ENCODE measurements at places on chromosomes 7 and 10.

- DNase-seq = no peak
Measured at GRCh38 chr7:50591480-50592438, 26.6 kb upstream of the DDC start.

DNA sequence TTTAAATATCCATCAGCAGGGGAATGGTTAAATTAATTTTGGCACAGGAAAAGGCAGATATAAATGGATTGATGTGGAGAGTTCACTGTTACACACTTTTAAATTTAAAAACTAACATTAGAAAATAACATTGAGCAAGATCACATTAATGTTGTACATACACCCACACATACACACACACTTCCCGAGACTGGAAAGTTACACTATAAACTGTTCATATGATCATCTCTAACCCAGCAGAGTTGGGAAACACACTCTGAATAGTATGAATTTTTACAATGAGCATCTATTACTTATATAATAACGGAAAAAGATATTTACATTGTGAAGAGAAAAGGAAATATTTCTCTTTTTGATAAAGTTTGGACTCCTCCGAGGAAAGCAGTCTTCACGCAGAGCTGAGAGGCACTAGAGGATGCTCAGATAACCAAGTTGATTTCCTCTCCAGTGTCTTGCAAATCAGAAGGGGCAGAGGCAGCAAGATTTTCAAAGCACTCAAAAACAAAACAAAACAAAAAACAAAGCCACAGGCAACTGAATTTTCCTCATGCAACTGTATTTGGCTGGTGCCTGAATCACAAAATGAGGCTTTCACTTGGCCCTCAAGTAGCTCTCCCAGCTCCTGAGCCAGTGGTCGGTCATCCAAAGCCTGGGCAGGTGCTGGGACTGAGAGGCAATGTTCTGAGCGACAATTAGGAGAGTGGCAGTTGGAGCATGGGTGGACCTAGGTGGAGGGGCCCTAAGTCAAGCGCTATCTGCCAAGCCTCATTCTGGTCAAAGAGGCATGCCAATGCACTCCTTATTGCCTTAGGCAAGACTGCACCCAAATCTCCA is 10.5 kb upstream of the GATAD1 start:
- no peak for DNase-seq

DNA sequence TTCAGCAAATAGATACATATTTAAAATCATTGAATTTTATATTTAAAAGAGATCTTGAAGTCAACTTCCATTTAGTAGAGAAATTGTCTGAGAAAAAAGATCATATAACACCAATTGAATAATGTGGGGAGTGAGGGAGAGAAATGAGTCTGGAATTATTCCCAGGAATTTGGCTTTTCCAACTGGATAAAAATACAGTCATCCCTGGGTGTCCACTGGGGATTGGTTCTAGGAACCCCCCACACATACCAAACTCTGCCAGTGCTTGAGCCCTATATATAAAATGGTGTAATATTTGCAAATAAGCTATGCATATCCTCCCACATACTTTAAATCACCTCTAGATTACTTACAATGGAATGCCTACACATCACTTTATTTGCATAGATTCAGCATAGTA is 162.8 kb upstream of the SEMA3C start:
- DNase-seq = no peak

DNA sequence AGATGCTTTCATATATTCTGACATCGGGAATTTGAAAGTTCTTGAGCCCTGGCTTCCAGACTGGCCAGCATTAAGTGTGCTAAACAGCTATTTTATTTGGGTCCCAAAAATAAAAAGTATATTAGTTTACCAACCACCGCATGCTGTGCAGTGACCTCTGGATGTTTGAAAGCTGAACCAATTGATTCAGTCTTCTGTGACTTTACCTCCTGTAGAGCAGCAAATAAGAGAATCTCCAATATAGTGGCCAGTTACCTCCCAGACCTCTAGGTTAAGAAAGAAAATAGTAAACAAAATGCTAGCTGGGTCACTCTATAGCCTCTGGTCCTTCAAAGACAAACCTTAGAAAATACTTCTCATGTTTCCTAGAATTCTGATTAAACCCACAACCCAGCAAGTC is 424.6 kb upstream of the NFE2L3 start:
- DNase-seq = no peak

DNA sequence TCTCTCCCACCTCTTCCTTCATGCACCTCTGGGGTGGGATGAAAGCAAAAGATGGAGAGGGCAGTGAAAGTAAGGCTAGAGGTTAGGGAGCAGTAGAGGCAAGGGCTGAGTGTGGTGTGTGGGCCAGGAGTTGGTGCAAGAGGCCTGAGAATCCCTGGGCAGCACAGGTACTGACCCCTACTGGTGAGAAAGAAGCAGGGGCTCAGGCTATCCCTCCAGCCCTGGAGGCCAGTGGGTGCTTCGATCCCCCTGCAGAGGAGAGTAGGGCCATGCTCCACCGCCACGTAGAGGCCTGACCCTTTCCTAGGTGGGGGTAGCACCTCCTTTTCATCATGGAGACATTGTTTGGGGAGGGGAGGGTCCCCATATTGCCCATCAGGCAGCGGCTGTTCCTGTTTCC is 9.8 kb downstream of the CDHR1 start:
- DNase-seq = no peak

GRCh38 chr7:45033261-45033930 is 33.4 kb downstream of the CCM2 start:
- DNase-seq = no peak

DNA sequence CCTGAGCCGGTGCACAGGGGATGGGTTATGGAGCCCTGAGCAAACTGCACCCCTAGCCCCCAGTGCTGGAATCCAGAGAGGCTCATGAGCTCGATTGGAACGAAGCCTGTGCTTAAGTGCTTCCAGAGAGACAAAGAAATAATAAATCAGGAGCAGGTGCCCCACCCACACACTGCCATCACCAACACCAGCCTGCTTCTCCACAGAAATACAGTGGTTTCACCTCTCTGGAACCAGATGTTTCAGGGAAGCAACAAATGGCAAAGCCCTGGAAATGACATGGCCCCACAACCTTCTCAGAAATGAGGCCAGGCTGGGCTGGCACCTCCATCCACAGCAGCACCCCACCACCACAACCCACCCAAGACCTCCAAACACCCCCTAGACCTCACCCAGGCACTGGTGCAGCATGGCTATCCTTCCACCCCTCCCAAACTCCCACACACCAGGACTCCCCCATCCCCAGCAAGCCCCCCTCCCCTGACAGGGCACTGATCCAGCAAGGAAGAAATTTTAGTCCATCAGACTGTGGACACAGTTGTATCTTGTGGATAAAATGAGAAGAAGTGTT is 4.1 kb upstream of the SLC18A3 start:
- DNase-seq = no peak

GRCh38 chr7:128879939-128880746 is 17.5 kb downstream of the ATP6V1F start:
- no peak for DNase-seq

- DNase-seq = no peak
Measured at GRCh38 chr7:44058759-44059218, 6.6 kb downstream of the PGAM2 start.

DNA sequence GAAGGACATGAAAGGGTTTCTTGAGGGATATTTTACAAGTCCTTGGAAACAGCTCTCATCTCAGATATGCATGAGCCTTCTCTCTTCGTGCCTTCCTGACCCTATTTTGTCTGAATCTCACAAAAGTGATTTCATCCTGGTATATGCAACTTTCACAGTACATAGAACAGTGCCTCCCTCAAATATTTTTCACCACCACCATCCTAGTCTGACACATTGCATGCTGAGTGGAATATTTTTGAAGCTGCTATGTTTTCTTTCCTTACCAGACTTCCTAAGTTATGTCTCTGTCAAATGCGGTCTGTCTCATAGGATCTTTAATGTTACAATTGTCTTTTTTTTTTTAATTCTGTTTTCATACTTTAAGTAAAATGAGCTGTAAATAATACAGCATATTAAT is 673.3 kb upstream of the LRRN3 start:
- no peak for DNase-seq

DNA sequence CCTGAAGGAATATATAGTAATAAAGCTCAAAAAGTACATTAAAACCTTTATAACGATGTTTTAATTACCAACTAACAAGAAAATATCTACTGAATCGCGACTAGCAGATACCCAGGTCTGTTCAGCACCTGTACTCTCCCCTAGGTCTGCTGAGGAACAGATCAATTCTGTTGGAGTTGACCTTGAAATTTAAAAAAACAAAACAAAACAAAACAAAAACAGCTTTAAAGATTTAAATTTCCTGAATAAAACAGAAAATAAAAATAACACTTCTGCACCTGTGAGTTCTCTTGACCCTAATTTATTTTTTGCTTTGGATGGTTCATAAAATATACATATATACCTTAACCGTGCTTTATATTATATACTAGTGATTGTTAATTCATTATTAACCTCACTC is 24.6 kb downstream of the DIP2C start:
- no peak for DNase-seq

DNA sequence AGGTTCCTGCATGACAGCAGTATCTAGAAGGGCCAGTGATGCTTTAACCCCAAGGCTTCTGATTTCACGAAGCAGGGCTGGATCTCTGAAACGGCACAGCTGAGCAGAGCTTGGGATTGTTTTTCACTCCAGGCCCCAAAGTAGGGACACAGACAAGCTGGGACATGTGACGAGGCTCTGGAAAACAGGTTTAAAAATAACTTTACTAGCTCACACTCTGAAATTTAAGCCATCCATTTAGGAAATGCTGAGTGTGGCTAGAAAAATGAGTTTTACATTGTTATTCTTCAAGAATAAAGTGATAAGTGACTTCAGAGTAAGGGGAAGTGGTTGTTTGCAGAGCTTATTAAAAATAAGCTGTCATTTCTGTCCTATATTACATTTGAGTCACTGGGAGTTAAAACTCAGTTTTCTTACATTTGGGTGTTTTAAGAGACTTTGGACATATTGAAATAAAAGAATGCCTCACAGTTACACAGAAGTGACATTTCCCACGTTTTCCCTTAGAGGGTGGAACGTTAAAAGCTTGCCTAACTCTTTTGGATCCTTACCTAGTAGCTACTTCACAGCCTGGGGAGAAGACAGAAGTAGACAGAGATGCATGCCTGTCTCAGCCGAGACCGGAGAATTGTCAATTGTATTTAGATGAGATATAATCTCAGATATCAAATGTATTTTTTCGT is 107.8 kb downstream of the GALNT17 start:
- no peak for DNase-seq

- no peak for DNase-seq
Measured at GRCh38 chr10:59654007-59654406, 55.6 kb downstream of the SLC16A9 start.

GRCh38 chr10:63072951-63073350 is 60.2 kb upstream of the NRBF2 start:
- DNase-seq = no peak

DNA sequence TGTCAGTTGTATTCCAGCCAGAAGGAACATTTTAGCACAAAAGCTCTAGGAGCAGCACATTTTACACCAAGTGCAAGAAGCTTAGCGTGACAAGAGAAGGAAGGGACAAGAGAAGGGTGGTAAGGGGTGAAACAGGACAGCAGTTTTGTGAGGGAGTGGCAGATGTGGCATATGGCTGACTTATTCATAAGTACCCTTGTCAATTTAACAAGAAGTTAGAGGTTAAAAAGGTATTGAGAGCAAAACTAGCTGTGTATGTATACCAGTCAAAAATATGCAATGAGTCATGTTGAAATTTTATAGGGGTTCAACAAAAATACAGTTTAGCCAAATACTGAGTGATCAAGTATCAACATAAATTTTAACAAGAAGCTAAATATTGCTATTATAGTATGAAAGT is 561.5 kb upstream of the POT1 start:
- DNase-seq = no peak

DNA sequence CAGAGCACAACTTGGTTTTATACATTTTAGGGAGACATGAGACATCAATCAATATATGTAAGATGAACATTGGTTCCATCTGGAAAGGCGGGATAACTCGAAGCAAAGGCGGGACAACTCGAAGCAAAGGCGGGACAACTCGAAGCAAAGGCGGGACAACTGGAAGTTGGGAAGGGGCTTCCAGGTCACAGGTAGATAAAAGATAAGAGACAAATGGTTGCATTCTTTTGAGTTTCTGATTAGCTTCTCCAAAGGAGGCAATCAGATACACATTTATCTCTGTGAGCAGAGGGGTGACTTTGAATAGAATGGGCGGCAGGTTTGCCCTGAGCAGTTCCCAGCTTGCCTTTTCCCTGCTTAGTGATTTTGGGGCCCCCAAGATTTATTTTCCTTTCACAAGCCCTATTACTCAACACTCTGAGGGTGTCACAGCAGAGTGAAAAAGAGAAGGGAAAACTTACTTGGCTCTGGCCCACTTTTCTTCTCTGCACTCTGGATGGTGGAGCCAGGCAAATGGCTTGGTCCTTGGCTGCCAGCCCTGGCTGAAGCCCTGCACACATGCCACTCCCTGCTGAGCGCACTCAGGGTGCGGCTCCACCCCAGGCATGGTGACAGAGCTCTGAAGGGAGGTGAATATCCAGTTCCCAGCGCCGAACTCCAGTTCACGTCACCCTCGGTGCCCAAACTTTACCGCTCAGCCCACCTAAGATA is 46.7 kb downstream of the PARD3 start:
- no peak for DNase-seq

DNA sequence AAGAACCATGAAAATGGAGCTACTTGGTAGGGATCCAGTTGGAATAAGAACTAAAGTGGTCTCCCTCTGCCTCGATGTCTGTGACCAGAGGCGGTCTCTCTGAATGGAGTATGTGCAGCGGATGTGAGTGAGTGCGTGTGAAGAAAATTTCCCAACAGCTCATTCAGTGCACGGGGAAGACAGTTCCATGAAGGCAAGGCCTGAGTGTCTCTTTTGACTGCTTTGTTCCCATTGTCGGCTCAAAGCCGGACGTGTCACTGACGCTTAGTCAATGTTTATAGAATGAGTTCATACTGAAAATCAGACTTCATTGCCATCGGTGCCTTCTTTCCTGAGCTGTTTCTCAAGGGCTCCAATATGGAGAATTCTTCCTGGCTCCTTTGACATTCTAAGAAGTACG is 55.3 kb upstream of the GRB10 start:
- no peak for DNase-seq

DNA sequence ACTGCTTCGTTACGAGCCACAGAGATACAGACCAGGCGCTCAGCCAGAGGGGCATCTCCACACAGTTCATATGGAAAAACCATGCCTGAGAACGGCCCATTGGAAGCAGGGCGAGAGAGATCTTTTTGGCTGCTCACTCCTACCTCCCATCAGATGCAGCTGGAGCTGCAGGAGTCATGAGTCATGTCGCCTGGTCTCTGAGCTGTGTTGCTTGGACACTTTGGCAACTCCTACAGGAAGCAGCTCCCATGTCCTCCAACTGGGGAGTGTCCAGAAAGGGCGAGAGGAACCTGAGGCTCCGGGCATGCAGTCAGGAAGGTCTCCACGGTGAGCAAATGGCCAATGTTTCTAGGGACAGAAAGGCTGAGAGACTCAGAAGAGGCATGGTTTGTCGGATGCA is 24.9 kb downstream of the INSIG1 start:
- DNase-seq = no peak

DNA sequence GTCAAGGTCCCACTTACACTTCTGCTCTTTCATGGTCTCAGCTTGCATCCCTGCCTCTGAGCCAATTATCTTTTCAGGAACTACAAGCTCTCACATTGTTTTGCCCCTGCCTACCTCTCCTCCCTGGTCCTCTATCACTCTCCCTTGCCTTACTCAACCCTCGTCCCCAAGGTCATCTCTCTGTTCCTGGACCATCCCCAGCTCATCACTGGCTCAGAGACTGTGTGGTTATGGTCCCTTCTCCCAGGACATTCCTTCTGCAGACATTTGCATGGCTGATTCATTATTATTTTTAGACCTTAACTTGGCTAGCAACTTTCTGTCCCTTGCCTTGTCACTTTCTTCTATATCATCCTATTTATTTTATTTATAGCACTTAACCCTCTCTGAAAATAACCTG is 17.8 kb upstream of the GPAM start:
- no peak for DNase-seq

GRCh38 chr7:139867847-139868246 is 38.8 kb downstream of the TBXAS1 start:
- no peak for DNase-seq

Data from GOT3 (cell line).